ENCODE measurements at places on chromosomes 4 and X.

- DNase-seq: no peak
Observed at GRCh38 chrX:153474718-153475117, 4.3 kb upstream of the HAUS7 start.

DNA sequence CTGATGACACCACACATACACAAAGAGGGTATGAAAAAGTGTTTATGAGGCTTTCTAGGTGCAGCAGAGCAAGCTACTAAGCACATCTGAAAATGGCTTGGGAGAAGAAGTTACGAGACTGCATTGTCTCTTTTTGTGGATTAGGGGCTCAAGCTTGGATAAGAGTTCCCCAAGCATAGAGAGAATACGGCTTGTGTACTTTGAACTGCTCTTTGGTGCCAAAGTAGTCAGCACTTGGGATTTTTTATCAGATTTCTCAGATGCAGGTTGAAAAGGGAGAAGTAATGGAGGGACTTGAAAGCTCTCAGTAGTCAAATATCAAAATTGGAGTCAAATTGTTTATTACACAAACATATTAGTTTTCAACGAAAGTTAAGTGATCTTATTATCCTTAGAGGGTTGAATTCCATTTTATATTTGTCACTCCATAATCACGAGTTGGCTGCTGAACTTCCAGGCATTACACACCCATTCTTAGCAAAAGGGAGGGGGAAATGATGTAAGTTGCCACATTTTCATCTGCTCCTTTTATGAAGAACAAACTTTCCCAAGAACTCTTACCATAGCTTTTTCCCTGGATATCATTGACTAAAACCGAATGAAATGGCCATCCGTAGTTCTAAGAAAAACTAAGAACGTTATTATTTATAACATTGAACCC is 1904.9 kb downstream of the PCDH7 start:
- DNase-seq: no peak

GRCh38 chr4:141977433-141977832 is 341.1 kb downstream of the IL15 start:
- DNase-seq: no peak

- no peak for DNase-seq
Observed at GRCh38 chrX:15797707-15798106, 7.4 kb downstream of the ZRSR2 start.

DNA sequence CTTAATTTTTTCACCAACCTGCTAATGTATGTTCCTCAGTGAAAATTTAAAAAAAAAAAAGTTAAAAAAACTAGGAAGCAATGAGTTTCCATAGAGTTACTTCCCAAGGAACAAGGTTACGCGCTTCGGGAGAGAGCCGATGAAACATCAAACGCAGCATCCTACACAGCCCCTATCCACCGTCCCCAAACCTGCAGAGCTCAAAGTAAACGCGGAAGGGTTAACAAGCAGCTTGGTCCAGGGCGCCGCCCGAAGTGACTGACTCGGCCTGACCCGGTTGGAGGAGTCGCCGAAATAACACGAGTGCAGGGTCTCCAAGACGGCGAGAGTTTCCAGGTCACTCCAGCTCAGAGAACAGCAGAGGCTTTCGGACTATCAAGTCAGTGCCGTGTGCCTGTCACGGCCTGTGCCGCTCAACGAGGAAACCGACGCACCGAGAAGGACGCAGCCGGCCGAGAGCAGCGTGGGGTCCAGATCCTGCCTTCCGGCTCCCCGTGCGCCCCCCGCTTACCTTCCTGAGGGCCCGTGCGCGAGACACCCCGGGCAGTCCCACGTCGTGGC is 512 bp downstream of the NOP14 start:
- DNase-seq: no peak

- DNase-seq: no peak
Observed at GRCh38 chrX:84362184-84362838, 139.9 kb downstream of the HDX start.

DNA sequence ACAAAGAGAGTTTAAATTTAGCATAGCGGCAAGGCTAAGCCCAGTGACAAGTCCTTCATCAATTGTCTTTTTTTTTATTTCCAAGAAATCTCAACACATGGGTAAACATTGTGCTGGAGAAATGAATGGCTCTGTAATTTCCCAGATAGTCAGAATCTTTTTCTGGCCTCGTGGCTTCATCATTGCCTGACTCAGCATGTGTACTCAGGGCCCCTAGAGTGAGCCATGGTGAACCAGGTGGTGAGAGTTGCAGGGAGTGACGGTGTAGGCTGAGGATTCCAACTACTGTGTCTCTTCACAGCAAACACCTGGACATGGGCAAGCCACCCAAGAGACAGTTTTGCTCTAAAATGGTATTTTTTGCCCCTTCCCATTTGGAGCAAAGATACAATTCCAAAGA is 43.1 kb upstream of the UCP1 start:
- DNase-seq: no peak

- no peak for DNase-seq
Observed at GRCh38 chr4:5019274-5019673, at the start of gene CYTL1. CYTL1 (minus strand) TSS chr4:5019458; CDS start chr4:5019445, 13 bp downstream.

- DNase-seq: peak; percentile 47
Observed at GRCh38 chr4:95124906-95125504, 367.2 kb downstream of the BMPR1B start.

- DNase-seq: no peak
Observed at GRCh38 chr4:25144870-25145481, 15.3 kb downstream of the SEPSECS start.

DNA sequence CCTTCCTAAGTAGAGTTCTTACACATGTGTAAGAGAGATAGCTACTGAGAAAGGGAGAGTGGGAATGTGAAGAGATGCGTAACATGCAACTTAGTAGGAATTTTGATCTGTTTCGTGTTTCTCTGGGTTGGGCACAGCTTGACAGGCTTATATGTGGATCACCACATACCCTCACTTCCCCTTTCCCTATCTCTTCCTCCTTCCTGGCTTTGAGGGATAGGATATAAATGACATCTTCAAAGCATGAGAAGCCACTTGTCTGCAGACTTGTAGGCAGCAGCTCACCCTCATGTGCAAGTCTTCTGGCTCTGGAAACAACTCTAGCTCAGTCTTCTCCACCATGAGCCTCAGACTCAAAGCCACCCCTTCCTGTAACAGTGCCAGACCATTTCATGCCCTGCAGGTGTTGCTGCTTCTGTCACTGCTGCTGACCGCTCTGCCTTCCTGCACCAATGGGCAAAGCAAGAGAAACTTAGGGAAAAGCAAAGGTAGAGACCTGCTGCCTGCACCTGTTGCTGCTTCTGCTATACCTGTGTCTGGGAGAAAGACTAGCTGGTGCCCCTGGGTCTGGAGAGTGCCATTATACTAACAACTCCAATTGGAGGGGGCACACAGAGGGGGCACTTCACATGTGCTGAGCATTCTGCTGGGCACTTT is 5.4 kb upstream of the PF4V1 start:
- no peak for DNase-seq

DNA sequence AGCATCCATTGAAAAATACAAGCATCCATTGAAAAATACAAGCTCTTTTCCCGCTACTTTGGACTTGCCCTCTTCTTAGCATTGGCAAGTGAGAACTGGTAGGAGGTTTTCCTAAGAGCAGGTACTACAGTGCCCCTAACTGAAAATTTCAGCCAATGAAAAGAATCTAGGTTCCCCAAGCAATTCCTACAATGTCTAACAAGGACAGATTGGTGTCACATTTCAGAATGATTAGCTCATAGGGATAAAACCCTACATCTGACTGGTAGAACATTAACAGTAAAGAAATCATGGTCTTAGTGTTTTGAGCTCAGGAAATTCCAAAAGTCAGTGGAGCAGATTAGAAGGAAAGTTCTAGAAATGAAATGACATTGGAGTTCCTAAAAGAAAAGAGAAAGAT is 68.6 kb upstream of the QRFPR start:
- DNase-seq: no peak

GRCh38 chr4:119512398-119512797 is 116.2 kb downstream of the PDE5A start:
- no peak for DNase-seq

GRCh38 chr4:5033281-5033841 is 14.1 kb upstream of the CYTL1 start:
- DNase-seq: no peak

GRCh38 chr4:104722467-104722866 is 227.8 kb upstream of the CXXC4 start:
- DNase-seq: no peak

GRCh38 chrX:2320580-2321327 is 180.0 kb downstream of the DHRSX start:
- DNase-seq: no peak

GRCh38 chr4:142556048-142556447 is 290.1 kb downstream of the INPP4B start:
- DNase-seq: no peak

- no peak for DNase-seq
Observed at GRCh38 chr4:81221303-81222081, 6.5 kb upstream of the PRKG2 start.

DNA sequence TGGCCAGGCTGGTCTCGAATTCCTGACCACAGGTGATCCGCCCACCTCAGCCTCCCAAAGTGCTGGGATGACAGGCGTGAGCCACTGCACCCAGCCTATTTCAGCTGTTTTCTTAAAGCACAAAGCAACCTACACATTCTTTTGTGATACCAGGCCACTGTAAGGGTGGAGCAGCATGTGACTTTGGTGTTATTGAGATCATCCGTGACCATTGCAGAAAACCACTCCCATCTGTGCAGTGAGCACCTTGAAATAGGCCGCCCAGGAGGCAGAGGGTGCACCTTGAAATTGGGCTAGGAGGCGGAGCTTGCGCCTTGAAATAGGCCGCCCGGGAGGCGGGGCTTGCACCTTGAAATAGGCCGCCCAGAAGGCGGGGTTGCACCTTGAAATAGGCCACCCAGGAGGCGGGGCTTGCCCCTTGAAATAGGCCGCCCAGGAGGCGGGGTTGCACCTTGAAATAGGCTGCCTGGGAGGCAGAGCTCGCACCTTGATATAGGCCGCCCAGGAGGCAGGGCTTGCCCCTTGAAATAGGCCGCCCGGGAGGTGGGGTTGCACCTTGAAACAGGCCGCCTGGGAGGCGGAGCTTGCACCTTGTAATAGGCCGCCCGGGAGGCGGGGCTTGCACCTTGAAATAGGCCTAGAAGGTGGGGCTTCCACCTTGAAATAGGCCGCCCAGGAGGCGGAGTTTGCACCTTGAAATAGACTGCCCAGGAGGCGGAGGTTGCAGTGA is 9.0 kb upstream of the SLC25A6 start:
- DNase-seq: no peak

DNA sequence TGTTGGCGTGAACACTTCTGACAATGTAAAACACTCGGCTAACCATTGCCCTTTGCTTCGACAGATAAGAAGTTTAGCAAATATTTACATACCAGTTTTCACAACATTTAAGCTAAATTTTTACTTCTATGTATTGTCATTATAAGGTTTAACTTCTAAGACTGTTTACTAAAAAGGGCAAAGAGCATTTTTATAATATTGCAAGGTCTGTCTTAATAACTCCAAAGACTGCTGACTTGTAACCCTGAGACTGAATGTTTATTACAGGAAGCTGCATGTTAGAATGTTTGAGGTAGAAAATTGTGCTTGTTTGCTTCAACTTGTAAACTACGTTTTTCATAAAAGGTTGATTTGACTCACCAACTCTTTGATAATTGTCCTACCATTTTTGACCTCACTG is 213.2 kb upstream of the RPS6KA3 start:
- no peak for DNase-seq

- DNase-seq: peak; percentile 85
Observed at GRCh38 chr4:189060104-189060503, 880.6 kb upstream of the FRG1 start.

GRCh38 chrX:153582896-153583295 is 16.0 kb downstream of the CCNQ start:
- DNase-seq: no peak
